Glutamatergic neuron (in vitro differentiated cells): ENCODE measurements at places on chromosomes 12 and 14. TPM values are rescaled to one million over a fixed set of nuclear protein-coding genes. Genes with fewer than 3 reads are reported as not detected.

The NTF3 gene
- 5.0 TPM for total RNA-seq

The CEBPE gene
- total RNA-seq = not detected

The NID2 gene
- 2.6 TPM for total RNA-seq

The PRB2 gene
- not detected for total RNA-seq

The RASSF8 gene
- total RNA-seq = 41.3 TPM

The OTUB2 gene
- total RNA-seq = 5.5 TPM

The CBLN3 gene
- total RNA-seq = 0.51 TPM

The BHLHE41 gene
- total RNA-seq = 3.6 TPM

The SIX6 gene
- total RNA-seq = not detected

The GPD1 gene
- total RNA-seq = 0.81 TPM

The DPPA3 gene
- total RNA-seq = not detected

The NEUROD4 gene
- 206 TPM for total RNA-seq

The CYP46A1 gene
- 2.1 TPM for total RNA-seq

The CD163L1 gene
- 36.8 TPM for total RNA-seq

The C14orf180 gene
- not detected for total RNA-seq

The RPGRIP1 gene
- not detected for total RNA-seq

The TPPP2 gene
- total RNA-seq = not detected

The SERPINA1 gene
- total RNA-seq = not detected

The LRRK2 gene
- total RNA-seq = not detected

The PTCSC3 gene
- total RNA-seq = not detected

The DENND5B gene
- total RNA-seq = 45.6 TPM

The CABP1 gene
- 0.83 TPM for total RNA-seq

The DLK1 gene
- total RNA-seq = 37.3 TPM

The MFAP5 gene
- total RNA-seq = not detected

The GZMB gene
- total RNA-seq = not detected

The TSPAN19 gene
- 2.9 TPM for total RNA-seq

The AICDA gene
- not detected for total RNA-seq

The KRT82 gene
- total RNA-seq = not detected
